SJCRH30 (cell line): ENCODE measurements at places on chromosomes 16 and 17. TPM values are rescaled to one million over a fixed set of nuclear protein-coding genes. Genes with fewer than 3 reads are reported as not detected.
A peak's percentile ranks its signal among the peaks of the same experiment; 100 is the strongest.

DNA sequence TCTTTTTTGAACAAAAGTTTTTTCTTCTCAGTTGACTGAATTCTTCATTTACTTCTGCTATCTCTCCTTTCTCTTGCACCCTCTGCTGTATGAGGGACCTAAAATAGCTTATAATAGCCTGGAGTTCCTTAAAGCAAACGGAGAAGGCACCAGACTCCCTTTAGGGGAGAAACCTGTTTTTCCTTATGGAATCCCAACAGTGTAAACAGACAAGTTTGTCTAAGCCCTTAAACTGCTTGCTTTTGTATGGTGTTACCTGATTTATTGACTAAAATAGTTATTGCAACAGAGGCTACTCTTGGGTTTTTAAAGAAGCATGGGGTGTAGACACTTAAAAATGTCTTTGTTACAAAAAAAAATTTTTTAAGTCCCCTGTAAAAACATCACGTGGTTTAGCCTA is 12.9 kb upstream of the TRIM25 start:
- no peak overlapping the region for H3K4me3 ChIP-seq
- no peaks in the 10 kb centered on the region for H3K4me1 ChIP-seq
- H3K27ac ChIP-seq, result no peak overlapping the region
- DNase-seq, result no peak

Gene CDH11
- total RNA-seq, result 65.1 and 73.1 TPM in 2 replicates

DNA sequence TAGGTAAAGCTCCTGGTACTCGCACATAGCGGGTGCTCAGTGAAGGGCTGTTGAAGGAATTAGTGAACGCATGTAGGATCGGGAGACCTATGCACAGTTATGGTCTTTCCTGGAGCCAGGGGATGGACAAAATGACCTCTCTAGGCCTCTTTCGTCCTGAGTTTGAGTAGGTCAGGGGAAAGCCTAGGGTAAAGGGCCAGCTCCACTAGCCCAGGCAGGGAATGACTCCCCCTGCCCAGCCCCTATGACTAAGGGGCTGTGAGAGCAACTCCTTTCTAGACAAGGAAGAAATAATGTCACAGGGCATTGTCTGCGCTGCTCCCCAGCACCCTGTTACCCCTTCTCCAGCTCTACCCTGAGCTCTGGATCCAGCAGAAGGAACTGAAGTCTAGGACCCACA is 24.6 kb upstream of the FMNL1 start:
- peaks cover 17% of the 10 kb centered on the region for H3K4me1 ChIP-seq
- no peak for DNase-seq
- H3K36me3 ChIP-seq, result no peaks in the 10 kb centered on the region
- no peaks in the 10 kb centered on the region for H3K27me3 ChIP-seq
- no peak overlapping the region for H3K27ac ChIP-seq

- peaks cover 50% of the 10 kb centered on the region for H3K4me1 ChIP-seq
- H3K36me3 ChIP-seq, result no peaks in the 10 kb centered on the region
- DNase-seq, result peak; percentile 68
- no peaks in the 10 kb centered on the region for H3K27me3 ChIP-seq
Observed at GRCh38 chr16:73036074-73036826, 11.7 kb downstream of the ZFHX3 start.

DNA sequence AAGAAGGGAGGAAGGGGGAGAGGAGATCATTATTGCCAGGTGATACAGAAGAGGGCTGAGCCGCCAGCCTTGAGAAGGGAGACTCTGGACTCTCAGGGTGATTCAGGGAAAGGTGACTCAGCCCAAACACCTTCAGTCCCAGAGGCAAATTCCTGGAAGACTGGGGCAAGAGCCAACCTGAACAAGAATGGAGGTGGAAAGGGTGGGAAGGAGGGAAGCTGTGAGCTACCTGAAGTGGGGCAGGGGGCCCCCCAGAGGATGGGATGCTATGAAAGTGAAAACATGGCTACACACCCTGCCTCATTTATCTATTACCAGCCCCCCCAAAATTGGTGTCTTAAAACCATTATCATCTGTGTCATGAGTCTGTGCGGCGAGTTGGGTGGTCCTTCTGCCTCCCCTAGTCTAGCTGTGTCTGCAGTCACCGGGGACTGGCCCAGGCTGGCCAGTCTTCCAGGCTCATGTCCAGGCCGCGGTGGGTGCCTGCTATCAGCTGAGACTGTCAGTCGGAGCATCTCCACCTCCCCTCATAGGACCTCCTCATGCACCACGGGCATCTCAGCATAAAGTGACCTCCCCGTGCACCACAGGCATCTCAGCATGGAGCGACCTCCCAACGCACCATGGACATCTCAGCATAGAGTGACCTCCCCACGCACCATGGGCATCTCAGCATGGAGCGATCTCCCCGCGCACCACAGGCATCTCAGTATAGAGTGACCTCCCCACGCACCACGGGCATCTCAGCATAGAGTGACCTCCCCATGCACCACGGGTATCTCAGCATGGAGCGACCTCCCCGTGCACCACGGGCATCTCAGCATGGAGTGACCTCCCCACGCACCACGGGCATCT is 3.2 kb upstream of the SLC47A2 start:
- H3K36me3 ChIP-seq, result no peaks in the 10 kb centered on the region
- peaks cover 11% of the 10 kb centered on the region for H3K4me1 ChIP-seq

Gene ITGB4
- total RNA-seq, result 4.3 and 8.8 TPM in 2 replicates
